CD4-positive, alpha-beta T cell treated with Interleukin-6 for 4 hours (primary cell): ENCODE measurements at places on chromosomes 3 and 15.

- DNase-seq = no peak
Observed at GRCh38 chr15:70037292-70037640, 60.5 kb downstream of the TLE3 start.

GRCh38 chr3:150130404-150131100 is 159.9 kb upstream of the PFN2 start:
- DNase-seq = no peak

DNA sequence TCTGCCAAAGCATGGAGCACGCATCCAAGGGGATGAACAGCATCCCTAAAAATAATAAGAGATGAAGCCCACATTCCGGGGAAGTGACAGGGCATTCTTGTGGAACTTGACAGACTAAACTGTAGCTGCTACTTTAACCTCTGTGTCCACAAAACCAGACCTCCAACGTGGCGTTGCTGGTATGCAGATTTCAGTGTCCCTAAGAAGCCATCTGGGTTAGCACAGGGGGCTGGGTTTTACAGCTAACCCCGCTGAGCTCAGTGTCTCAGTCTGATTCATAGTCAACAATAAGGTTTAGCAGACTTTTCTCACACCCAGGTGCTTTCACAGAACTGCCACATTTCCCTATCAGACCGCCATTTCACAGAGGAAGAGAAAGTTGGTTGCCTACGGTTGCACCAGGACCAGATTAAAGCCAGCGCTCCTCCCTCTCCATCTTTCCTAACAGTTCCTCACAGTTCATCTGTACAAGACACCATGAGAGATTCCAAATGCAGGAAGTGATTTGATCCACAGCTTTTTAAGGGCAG is 61.6 kb upstream of the CTDSPL start:
- no peak for DNase-seq

GRCh38 chr3:110459021-110459420 is 612.6 kb upstream of the NECTIN3 start:
- DNase-seq = no peak

DNA sequence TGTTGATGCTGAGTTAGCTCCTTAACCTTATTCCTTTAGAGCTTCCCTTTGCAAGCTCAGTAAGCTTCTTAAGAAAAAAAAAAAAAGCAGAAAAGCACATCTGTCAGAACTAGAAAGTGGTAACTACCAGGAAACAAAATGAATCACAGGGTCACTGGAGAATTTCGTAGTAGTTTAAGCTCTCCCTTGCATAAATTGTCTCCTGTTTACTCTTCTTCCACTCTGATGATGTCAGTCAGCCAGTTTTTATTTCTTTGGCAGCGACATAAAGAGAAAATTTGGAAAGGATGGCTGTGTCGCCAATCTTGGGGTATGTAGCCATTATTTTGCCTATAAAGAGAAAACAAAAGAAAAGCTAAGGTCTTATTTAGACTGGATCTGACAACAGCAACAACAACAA is 3.2 kb upstream of the GABRR3 start:
- no peak for DNase-seq

GRCh38 chr3:11457135-11457534 is 184.9 kb downstream of the ATG7 start:
- DNase-seq = no peak

- DNase-seq = no peak
Observed at GRCh38 chr15:48627260-48627940, 18.1 kb downstream of the FBN1 start.

DNA sequence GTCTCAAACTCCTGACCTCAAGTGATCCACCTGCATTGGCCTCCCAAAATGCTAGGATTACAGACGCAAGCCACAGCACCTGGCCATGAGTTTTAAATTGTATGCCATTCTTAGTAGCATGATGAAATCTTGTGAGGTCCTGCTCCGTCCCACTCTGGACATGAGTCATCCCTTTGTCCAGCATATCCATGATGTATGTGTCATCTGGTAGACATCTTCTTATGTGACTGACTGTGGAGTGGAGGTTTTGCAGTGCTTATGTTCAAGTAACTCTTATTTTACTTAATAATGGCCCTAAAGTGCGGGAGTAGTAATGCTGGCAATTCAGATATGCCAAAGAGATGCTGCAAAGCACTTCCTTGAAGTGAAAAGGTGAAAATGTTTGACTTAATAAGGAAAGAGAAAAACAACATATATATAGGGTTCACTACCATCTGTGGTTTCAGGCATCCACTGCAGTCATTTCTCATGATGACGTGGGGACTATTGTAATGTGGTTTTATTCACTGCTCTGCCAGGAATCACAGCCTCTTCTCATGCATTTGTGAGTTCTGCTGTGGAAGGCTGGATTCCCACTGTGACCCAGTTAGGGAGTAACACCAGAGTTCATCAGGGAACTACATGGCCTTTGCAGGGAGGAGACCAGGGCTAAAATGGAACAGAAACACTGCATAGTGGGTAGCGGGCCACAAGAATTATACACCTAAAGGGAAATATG is 204.6 kb upstream of the STRIT1 start:
- DNase-seq = no peak

DNA sequence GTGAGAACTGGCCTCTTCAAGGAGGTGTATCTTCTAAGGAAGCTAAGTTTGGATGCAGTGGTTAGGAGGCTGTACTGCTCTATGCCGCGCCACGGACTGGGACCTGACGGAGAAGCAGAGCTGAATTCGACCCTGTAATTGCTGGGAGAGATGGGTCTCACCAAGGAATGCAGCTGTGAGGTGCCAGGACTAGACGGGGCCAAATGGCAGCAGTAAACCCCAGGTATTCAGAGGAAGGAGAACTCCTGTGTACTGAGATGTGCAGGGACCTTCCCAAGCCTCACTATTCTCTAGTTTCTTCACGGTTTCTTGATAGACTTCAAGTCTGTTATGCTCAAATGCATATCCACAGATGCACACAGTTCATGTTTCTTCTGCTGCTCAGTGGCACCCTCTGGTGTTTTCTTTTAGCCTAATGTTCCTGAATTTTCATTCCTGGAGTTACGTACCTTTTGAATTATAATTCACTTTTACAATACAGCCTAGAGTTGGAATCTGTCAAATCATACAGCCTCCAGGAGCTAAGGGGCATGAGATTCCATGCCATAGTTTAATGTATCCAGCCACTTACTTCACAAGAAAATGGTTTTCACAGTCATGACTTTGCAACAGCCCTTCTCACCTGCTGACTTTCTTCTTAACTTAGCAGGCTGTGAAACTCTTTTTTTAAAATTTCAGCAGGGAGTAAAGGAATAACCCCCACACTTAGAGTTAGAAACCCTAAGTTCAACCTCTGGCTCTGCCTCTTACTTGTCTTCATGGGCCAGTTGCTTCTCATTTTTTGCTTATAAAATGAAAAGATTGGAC is 61.8 kb downstream of the GLDN start:
- DNase-seq = no peak

DNA sequence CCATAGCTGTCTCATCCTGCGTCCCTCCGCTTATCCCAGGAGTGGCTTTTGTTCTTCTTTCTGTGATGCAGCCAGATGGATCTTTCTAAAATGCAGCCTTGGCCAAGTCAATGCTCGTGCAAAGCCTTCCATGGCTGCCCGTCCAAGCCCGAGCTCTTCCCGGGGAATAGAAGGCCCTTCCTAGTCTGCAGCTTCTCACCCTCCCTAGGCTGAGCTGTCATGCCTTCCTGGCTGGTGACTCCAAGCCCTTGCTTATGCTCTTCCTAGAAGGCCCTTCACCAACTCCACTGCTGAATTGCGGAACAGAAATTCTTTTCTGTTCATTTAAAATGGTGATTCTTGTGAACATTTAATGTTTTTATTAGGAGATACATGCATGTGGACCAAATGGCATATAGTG is 95.9 kb downstream of the SMAD6 start:
- DNase-seq = no peak

DNA sequence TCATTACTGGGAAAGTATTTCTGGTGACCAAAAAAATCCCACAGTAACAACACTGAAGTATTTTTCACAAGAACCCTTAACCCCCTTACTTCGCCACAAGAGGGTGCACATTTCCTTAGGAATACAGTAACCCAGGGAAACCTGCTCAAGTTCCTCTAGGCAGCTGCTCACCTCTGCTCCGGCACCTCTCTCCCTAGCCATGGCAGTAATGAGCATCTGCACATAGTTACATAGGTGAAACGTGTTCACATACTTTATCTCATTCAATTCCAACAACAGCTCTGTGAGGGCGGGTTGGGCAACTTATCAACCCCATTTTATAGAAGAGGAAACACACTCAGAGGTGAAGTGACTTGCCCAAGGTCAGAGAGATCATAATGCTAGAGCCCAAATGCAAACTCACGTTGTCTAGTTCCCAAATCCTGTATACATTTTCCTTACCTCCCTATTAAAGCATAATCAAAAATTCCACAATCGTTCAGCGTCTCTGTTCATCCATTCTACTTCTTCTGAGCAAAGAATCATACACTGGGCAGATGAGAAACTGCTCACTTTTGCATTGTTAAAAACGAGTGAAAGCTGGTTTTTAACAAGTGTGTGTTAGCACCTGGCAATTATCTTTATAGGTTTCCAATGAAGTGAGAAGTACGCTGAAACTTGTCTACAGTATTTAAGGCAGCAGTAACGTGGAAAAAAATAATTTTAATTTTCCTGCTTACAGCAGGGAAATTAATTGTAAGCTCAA is 90.7 kb downstream of the IGF2BP2 start:
- DNase-seq = no peak

DNA sequence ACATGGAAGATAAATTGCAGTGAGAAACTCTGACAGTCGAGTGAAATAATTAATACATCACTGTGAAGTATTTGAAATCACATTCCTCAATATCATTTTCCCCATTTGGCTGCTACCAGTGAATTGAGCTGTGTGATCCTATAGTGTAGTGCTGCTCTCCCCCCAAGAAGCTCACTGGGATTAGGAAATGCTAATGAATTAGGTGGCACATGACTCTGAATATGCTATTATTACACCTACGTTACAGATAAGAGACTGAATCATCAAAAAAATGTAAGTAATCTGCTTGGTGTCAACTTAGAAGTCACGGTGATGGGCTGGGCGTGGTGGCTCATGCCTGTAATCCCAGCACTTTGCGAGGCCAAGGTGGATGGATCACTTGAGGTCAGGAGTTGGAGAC is 34.7 kb upstream of the SYNM start:
- DNase-seq = no peak

DNA sequence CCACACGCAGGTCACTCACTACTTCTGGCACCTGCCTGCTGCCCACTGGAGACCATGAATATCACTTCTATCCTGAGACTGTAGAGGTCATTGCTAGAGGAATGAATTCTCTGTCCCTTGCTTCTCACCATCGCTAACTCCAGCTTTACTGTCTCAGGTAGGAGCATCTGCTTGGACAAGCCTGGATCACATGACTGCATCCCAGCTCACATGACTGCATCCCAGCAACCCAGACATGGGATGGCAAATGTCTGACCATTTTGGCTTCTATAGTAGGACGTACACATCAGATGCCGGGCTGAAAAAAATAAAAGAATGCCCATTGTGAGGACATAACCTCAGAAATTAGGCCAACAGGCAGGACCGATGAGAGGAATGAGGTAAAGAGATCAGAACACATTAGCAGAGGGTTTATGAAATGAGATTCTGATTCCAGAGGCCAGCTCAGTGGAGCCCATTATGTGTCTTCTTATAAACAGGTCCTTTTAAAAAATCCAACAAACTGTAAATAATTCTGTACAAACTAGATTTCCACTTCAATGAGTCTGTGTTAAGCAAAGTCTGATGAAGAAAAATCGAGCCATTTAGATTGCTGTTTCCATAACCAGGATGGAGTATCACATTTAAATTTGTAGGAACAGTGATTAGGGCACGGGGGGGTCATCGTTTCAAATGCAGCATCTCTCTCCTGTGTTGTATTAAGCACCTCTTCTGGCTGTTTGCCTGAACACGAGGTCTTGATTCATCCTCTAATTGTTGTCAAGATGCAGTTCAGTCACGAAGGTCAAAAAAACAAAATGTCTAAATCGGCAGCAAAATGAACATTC is 126.7 kb downstream of the MTHFS start:
- DNase-seq = no peak

- DNase-seq = no peak
Observed at GRCh38 chr15:57167821-57168395, 208.4 kb upstream of the CGNL1 start.

- DNase-seq = no peak
Observed at GRCh38 chr3:194761384-194761783, 75.7 kb downstream of the FAM43A start.

- peak; percentile 71 for DNase-seq
Observed at GRCh38 chr15:90956274-90957030, 1.8 kb downstream of the RCCD1 start.

- DNase-seq = no peak
Observed at GRCh38 chr3:122803977-122804376, 9.1 kb downstream of the SLC49A4 start.

GRCh38 chr15:26580943-26581342 is 191.9 kb downstream of the GABRB3 start:
- no peak for DNase-seq

- no peak for DNase-seq
Observed at GRCh38 chr3:161266731-161267150, 45.6 kb downstream of the NMD3 start.

- no peak for DNase-seq
Observed at GRCh38 chr3:106768941-106769480, 608.2 kb upstream of the CCDC54 start.

GRCh38 chr3:175564363-175564762 is 705.2 kb downstream of the NAALADL2 start:
- DNase-seq = no peak

DNA sequence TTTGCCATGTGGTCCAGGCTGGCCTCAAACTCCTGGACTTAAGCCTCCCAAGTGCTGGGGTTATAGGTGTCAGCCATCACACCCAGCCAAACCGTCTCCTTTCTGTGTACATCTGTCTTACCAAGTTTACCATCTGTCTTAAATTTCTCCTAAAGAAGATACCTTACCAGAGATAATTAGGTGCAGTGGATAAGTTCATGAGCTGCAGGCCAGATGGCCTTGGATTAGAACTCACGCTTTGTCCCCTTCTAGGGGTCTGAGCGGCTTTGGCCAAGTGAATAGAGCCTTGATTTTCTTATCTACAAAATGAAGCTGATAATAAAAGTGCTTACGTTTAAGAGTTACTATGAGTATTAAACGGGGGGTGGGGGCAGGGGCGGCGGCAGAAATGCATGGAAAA is 103.9 kb downstream of the SUCLG2 start:
- no peak for DNase-seq
